ENCODE measurements at places on chromosomes 4 and X.

DNA sequence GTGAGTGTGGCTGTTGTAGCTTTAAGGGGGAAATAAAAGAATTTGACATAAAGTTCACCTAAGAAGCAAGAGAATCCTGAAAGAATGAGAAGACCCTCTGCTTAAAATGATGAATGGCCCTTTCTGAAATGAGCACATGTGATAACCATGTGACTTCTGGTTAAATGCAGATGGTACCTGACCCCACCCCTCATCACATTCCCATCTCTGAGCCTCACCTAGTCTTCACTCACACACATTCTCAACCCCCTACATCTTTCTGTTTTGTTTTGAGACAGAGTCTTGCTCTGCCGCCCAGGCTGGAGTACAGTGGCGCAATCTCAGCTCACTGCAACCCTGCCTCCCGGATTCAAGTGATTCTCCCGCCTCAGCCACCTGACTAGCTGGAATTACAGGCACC, 31.5 kb downstream of the SEPTIN6 start:
- no peak for DNase-seq

DNA sequence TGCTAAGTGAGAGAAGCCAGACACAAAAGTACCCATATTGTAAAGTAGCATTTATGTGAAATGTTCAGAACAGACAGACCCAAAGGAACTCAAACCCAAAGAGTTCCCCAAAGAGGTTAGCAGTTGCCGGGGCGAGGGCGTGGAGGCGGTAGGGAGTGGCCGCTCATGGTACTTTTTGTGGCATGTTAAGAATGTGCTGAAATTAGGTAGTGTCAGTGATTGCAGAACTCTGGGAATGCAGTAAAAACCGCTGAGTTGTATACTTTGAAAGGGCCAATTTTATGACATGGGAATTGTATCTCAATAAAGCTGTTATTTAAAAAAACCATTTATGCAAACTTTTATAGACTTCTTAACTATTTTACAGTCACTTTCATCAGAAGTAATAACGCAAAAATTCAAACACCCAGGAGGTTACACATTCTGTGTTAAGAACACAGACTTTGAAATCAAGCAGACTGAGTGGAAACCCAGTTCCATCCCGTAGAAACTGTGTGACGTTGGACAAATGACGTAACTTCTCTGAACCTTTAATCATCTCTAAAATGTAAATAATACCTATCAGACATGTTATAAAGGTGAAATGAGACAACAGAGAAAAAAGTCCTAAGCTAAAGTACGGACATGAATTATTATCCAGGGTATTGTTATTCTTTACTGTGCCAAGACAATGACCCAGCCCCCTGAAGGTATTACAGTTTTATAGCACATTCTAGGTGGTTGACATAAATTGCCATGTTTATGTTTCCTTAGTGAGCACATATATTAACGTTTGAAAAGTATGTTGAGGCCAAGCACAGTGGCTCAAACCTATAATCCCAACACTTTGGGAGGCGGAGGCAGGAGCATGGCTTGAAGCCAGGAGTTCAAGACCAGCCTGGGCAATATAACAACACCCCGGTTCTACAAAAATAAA, 19.7 kb downstream of the ZFP42 start:
- DNase-seq = no peak

- no peak for DNase-seq
Measured at GRCh38 chrX:132409780-132410556, 78.9 kb downstream of the MBNL3 start.

GRCh38 chr4:15427701-15428100, at the start of gene C1QTNF7:
C1QTNF7 (plus strand) TSS chr4:15428033; CDS start chr4:15435744, 7,711 bp downstream.
- DNase-seq = no peak

DNA sequence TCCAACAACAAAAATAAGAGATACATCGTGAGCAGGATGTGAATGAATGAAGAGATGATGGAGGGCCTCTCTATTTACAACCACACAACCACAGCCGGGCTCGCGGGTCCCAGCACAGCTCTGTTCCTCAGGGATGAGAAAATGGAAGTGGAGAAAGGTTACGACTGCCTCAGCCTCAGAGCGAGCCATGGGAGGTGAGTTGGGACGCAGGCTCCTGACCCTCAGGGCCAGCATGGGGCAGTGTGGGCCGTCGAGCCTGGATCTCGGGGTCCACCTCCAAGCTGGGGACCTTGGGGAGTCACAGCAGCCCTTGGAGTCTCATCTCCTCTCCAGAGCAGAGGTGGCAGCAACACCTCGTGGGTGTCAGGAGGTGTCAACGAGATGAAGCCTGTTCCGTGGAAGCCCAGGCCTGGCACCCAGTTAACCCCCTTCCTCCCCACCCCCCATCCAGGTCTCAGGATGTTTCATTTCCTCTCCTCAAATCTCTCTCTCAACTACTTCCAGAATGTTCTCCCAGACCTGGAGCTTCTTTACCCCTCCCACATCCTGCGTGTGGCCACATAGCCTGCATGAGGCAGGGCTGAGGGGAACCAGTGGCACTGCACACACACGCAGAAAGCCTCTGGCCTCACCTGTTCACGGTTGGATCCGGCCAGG, 25.9 kb downstream of the C4orf50 start:
- DNase-seq = no peak

GRCh38 chr4:106996490-106996889, 39.6 kb downstream of the DKK2 start:
- DNase-seq = no peak

- DNase-seq = no peak
Measured at GRCh38 chr4:38452009-38452408, 212.0 kb upstream of the KLF3 start.

DNA sequence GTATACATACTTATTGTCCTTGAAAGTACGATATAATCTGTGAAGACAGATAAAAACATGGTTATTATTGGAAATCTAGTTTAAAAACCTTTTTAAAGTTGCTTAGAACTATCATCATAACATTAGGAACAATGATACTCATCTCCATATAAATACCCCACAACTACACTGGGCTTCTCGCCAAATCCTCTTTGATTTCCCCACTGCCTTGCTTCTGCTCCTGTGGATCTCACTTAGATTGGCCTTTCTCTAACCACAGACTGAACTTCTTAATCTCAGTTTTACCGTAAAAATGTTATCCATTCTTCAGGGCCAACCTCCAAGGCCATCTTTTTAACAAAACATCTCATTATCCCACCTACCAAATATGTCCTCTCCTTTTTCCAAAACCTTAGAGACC, 77.6 kb downstream of the PRKG2 start:
- no peak for DNase-seq

GRCh38 chr4:185870366-185870765, 58.4 kb upstream of the SORBS2 start:
- DNase-seq = no peak

GRCh38 chrX:111284631-111285293, 14.5 kb upstream of the CAPN6 start:
- no peak for DNase-seq

DNA sequence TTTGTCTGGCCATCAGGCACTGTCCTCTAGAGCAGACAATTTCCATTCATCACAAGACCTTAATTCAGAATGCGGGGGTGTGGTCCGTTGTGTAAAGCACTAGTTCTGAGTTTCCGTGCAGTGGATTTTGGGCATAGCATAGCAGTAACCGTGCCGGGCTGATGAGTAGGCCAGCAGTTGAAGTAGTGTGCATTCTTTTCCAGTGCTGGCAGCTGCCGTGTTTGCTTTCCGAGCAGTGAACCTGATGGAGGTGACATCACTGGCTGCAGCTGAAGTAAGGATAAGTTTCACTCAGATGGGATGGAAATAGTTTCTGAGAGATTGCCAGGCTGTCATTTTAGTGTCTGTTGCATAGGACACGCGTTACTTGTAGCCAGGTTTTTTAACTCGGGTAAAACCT, 107.0 kb upstream of the STIM2 start:
- DNase-seq = no peak

DNA sequence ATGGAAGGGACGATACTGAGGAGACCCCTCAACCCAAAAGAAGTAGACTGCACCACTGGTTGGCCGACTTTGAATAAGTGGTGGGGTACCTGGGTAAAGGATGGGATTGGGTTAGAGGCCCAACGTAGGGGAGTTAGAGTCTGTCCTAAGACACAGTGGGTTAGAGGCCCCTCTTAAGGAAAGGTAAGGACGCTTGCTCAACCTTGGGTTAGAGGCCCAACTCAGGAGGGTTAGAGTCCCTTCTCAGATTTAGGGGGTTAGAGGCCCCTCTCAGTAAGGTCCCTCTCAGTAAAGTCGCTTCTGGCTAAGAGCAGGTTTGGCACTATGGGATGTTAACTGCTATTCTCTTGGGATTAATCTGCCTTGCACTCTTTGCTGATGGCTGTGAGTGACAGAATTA, 81.3 kb downstream of the ACOX3 start:
- DNase-seq = no peak

- DNase-seq = no peak
Measured at GRCh38 chrX:8201896-8202331, 30.8 kb upstream of the VCX2 start.

DNA sequence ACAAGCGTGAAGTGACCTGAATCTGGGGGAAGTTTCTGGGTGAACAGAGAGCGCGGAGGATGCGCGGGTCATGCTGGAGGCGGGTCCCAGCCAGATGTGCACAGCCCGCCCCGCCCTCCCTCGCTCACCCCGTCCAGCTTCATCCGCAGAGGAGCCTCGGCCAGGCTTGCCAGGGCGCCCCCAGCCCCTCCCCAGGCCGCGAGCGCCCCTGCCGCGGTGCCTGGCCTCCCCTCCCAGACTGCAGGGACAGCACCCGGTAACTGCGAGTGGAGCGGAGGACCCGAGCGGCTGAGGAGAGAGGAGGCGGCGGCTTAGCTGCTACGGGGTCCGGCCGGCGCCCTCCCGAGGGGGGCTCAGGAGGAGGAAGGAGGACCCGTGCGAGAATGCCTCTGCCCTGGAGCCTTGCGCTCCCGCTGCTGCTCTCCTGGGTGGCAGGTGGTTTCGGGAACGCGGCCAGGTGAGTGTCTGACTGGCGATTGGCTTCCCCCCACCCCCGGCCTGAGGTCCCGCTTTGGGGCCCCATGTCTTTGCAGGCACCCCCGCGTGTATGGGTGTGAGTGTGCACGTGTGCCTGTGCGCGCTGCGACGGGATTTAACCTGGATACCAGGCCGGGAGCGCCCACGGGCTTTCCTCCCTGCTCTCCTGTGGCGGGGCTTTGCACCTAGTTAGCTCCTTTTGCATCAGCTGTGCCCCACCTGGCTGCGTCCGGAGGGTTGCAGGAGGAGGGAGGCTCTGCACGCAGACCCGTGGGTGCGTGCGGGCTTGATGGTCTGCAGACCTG, at the start of gene EGFL6:
Gene EGFL6, plus strand, starts transcription at position 123 of the 782 bp plus-strand sequence. Its CDS starts 261 bp downstream, at position 384.
- DNase-seq = no peak

- DNase-seq = no peak
Measured at GRCh38 chr4:136526517-136526916, 1005.8 kb downstream of the PCDH18 start.

- DNase-seq = no peak
Measured at GRCh38 chr4:40995850-40996249, 218.5 kb downstream of the APBB2 start.

DNA sequence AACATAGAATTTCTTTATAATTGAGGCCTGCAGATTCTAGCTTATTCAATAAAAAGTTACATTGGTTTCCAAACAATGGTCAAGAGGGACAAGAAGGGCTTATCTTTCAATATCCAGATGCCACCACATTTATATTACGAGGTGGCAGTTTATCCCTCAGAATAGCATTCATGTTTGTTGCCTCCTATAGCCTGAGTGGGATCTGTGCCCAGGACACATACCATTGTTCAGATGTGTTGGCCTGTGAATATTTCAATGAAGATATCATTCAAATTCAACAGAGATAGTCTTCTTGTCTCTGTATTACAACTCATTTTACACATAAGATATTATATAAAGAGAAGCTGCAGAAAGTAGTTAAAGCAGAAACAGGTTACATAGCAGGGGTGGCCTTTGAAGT, 20.5 kb downstream of the GLRB start:
- DNase-seq = no peak

DNA sequence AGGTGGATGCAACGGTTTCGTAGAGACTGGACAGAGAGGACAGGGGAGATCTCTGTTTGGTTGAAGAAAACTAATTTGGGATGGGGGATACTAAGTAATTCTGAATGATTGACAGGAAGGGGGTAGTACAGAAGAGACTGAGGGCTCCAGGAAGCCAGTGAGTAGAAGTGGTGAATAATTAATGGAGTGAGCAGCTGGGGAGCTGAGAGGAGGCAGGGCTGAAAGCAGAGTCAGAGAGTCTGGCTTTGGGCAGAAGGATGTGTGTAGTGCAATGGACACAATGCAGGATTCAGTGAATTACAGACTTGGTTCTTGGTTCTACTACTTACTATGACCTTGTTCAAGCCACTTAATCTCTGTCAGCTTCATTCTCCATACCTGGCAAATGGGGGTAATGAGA, 161.7 kb downstream of the RBMX2 start:
- DNase-seq = no peak

GRCh38 chrX:80602036-80602860, 182.0 kb downstream of the TENT5D start:
- DNase-seq = no peak

DNA sequence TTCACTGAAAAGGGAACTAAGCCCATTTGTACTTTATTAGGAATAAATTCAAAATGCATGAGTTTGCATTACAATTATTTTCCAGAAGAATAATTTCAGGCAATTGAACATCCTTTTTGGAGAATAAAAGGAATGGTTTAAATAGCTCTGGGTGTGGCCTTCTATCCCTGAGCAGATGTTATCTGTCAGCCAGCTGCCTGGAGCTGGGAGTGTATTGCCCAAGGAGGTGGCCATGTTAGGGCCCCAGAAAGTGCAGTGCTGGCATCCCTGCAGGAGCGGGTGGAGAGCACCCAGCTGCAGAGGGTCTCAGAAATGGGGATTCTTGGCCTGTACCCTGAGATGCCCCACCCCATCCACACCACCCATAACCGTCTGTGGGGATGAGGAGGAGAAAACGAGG, 21.6 kb upstream of the VEGFD start:
- no peak for DNase-seq

DNA sequence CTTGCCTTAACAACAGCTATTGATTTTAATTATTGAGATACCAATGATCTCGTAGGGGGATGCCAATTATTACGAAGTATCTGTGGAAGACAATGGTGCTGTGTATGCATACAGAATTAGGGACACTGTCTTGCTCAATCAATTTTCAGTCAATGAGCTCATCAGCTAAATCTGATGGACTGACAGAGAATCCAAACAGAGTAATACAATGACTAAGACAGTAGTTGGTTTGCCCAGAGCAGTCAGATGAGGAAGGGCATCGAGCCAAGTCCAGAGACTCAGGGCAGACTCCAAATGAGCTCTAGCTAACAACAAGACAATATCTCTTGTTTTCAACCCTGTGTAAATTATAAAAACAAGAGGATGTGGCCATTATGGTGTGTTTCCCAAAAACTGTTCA, 14.7 kb upstream of the GSX2 start:
- no peak for DNase-seq

DNA sequence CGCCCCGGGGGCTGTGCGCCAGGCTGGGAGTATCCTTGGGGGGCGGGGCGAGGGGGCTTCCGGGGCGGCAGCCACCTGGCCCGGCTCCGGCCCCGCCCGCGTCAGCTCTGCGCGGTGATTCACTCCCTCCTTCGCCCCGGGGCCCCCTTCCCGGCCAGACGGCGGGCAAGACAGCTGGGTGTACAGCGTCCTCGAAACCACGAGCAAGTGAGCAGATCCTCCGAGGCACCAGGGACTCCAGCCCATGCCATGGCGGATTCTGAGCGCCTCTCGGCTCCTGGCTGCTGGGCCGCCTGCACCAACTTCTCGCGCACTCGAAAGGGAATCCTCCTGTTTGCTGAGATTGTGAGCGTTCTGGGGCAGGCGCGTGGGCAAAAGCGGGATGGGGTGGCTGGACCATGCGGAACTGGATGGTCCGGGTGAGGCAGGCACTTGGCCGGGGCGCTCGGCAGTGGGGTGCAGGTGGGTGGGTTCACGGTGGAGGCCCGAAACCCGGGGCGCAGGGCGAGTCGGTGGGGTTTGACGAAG, at the start of gene PLP2:
Gene PLP2, plus strand, starts transcription at position 147 of the 528 bp plus-strand sequence. Its CDS starts 103 bp downstream, at position 250.
- peak; percentile 73 for DNase-seq

- DNase-seq = no peak
Measured at GRCh38 chr4:183987987-183988392, 82.9 kb downstream of the STOX2 start.

All from 8988T (cell line).